Fibroblast of mammary gland (primary cell): ENCODE measurements at places on chromosomes 12 and 14.

DNA sequence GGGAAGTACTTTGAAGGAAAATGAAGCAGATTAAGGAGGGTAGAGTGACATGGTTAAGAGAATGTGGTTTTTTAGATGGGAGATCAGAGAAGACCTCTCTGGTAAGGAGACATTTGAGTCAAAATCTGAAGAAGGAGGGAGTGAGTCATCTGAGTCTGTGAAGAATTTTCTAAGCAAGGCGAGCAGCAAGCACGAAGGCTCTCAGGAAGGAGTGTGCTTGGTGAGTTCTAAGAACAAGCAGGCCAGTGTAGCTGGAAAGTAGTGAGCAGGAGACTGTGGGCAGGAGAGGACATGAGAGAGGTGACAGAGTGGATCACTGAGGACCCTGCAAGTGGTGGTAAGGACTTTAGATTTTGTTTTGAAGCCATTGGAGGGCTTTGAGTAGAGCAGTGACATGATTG lies 76.3 kb upstream of the FUT8 start:
- peak; percentile 76 for DNase-seq

- no peak for DNase-seq
These were observed 41.2 kb downstream of the PRIMA1 start for GRCh38 chr14:93747102-93747501.

- DNase-seq: no peak
These were observed 403.2 kb downstream of the DAD1 start for GRCh38 chr14:22185789-22186188.

GRCh38 chr14:100791348-100791735 lies 34.6 kb upstream of the MEG3 start:
- no peak for DNase-seq
